ENCODE measurements at places on chromosomes 3 and 15. TPM values are rescaled to one million over a fixed set of nuclear protein-coding genes. Genes with fewer than 3 reads are reported as not detected.

DNA sequence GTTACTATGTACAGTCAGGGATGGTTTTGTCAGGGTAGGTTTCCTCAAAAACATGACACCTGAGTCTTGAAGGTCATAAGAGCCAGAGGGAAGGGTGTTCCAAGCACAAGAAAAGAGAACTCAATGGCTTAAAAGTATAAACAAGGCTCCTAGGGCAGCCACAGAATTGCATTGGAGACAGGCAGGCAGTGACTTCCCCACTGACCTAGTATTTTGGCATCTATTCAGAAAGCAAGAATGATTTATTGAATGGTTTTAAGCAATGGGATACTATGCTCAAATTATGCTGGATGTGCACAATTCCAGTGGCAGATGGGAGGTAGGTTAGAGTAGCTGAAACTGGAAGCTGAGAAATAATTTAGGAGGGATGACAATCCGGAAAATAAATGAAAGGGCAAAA lies 54.0 kb downstream of the TSC22D2 start:
- no peak for DNase-seq
- H3K4me3 ChIP-seq, result no peak overlapping the region
- peaks cover 17% of the 10 kb centered on the region for H3K36me3 ChIP-seq
- H3K27me3 ChIP-seq, result no peaks in the 10 kb centered on the region

DNA sequence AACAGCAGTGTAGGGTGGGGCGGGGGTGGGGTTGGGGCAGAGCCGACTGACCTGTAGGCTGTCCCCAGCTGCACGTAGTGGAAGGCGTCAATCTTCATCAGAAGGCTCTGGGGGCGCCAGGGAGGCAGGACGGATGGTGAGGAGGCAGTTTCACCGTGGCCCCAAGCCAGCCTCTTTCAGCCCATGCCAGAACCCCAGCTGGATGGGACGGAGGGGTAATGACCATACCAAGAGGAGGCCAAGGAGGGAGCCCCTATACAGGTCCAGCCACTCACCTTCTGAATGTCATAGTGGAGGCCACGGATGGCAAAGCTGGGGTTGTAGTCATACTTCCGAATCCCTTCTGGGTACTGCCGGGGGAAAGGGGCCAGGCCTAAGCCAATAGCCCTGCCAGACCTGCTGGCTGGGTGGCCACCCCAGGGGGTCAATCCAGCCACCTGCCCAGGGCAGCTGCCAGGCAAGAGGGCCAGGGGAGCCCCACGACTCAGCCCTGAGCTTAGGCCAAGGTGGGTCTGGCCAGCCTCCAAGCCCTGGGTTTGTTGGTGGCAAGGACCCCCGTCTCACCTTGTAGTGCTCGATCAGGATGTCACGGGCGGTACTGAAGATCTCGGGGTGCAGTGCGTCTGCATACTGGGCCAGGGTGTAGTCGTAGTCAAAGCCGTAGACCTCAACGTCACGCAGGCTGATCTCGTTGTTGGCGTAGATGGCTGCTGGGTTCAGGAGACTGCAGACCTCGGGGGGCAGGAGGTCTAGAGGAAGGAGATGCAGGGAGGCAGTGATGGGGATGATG lies 4.9 kb downstream of the NT5DC2 start:
- no peak for DNase-seq
- H3K27me3 ChIP-seq, result no peaks in the 10 kb centered on the region
- H3K4me3 ChIP-seq, result no peak overlapping the region
- H3K36me3 ChIP-seq, result no peaks in the 10 kb centered on the region

- DNase-seq, result no peak
- H3K36me3 ChIP-seq, result no peaks in the 10 kb centered on the region
- no peaks in the 10 kb centered on the region for H3K4me1 ChIP-seq
- no peaks in the 10 kb centered on the region for H3K27me3 ChIP-seq
- H3K4me3 ChIP-seq, result no peak overlapping the region
These were observed 76.0 kb downstream of the MTHFS start for GRCh38 chr15:79820820-79821219.

- peaks cover 9% of the 10 kb centered on the region for H3K4me1 ChIP-seq
- no peak for DNase-seq
- H3K4me3 ChIP-seq, result no peak overlapping the region
- H3K27ac ChIP-seq, result no peak overlapping the region
- no peaks in the 10 kb centered on the region for H3K36me3 ChIP-seq
- peaks cover 12% of the 10 kb centered on the region for H3K27me3 ChIP-seq
These were observed 42.2 kb downstream of the HES1 start for GRCh38 chr3:194178128-194178527.

DNA sequence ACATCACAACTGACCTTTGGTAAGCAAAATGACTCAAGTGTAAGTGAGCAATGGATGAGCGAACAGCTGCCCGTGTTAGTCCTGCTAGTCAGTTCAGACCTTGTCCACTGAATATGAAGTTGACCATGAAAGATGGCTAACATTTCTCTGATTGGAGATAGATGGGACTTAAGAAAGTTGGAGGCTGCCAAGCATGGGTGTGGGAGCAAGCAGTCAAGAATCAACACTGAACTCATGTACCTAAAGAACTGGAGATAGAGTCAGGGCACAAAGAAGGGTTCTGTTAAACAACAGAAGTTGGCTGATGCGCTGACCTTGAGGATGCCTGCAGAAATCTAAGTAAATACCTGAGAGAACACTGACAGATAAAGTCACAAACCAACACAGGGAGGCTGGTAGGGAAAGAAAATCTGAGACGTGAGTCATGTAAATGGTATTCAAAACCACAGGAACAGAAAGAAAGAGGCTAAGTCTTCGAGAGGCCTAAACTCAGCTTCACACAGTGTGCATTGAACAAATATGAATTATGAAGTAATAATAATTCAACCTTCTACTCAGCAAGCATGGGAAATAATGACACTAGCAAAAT lies 30.7 kb upstream of the ANPEP start:
- peaks cover 6% of the 10 kb centered on the region for H3K36me3 ChIP-seq
- peaks cover 11% of the 10 kb centered on the region for H3K4me1 ChIP-seq
- no peak overlapping the region for H3K27ac ChIP-seq
- H3K27me3 ChIP-seq, result no peaks in the 10 kb centered on the region
- no peak for DNase-seq

DNA sequence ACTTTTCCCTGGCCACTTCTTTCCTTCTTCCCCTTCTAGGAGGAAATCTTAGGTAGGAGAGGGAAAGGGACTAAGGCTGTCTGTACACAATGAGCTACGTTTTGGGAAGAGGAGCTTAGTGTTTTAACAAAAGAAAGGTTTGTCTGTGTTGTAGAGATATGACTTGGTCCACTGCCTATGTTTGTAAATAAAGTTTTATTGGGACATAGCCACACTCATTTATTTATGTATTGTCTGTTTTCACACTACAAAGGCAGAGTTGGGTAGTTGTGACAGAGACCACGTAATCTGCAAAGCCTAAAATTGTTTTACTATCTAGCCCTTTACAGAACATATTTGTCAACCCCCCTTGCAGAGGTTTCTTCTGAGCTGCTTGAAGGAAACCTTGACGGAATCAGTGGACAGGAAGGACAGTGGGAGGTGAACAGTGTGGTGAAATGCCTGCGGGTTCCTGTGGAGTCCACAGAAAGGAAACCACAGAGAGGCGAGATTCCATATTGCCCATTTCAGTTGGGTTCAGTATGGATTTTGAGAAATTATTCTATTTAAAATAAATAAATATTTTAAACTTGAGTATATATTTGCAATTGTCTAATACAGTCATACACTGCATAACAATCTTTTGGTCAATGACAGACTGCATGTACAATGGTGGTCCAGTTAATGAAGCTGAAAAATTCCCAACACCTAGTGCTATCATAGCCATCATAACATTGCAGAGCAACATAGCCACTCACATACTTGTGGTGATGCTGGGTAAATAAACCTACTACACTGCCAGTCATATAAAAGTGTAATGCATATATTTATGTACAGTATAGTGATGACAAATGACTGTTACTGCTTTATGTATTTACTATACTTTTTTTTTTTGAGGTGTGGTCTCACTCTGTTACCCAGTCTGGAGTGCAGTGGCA lies 157.9 kb upstream of the NUDT16 start:
- H3K4me1 ChIP-seq, result no peaks in the 10 kb centered on the region
- no peak overlapping the region for H3K27ac ChIP-seq
- H3K4me3 ChIP-seq, result no peak overlapping the region
- no peak for DNase-seq
- no peaks in the 10 kb centered on the region for H3K36me3 ChIP-seq

GRCh38 chr15:36951731-36952247 lies 148.6 kb downstream of the MEIS2 start:
- no peaks in the 10 kb centered on the region for H3K27me3 ChIP-seq
- H3K36me3 ChIP-seq, result no peaks in the 10 kb centered on the region
- DNase-seq, result no peak
- no peak overlapping the region for H3K4me3 ChIP-seq

GRCh38 chr3:71545330-71545729 lies 38.2 kb downstream of the FOXP1 start:
- no peaks in the 10 kb centered on the region for H3K4me1 ChIP-seq
- no peak overlapping the region for H3K4me3 ChIP-seq
- H3K27me3 ChIP-seq, result peaks cover 2% of the 10 kb centered on the region
- no peak overlapping the region for H3K27ac ChIP-seq
- no peaks in the 10 kb centered on the region for H3K36me3 ChIP-seq

DNA sequence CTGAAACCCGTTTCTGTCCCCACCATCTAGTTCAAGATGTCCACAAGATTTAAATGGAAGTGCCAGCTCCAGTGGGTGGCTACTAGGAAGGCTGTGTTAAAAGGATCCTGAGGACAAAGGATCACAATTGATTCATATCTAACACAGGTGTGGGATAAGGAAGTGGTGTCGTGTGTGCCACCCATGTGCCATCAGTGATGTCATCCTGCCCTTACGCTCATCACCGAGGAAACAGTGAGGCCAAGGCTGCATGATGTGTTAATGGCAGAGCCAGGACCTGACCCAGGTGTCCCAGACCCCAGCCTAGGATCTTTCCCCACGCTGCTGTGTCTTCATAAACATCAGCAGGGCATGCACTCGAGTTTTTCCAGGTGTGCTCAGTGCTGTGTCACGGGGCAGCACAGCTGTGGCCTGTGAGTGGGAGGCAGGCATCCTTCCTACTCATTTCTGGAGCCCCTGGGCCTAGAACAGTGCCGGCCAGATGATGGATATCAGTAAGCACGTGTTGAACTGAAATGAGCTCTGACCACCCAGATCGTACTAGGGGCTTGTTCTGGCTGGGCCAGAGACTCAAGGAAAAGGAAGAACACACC lies 10.6 kb upstream of the TGM5 start:
- H3K27me3 ChIP-seq, result peaks cover 3% of the 10 kb centered on the region
- no peak for DNase-seq
- H3K4me1 ChIP-seq, result no peaks in the 10 kb centered on the region

GRCh38 chr15:78059110-78059839 lies 18.2 kb downstream of the TBC1D2B start:
- H3K36me3 ChIP-seq, result peaks cover 21% of the 10 kb centered on the region
- no peak overlapping the region for H3K4me3 ChIP-seq
- peak overlapping the region; percentile 76 for H3K27ac ChIP-seq
- no peak for DNase-seq

GRCh38 chr15:81332326-81332725 lies 8.4 kb upstream of the STARD5 start:
- no peak overlapping the region for H3K27ac ChIP-seq
- H3K36me3 ChIP-seq, result no peaks in the 10 kb centered on the region
- DNase-seq, result no peak
- no peak overlapping the region for H3K4me3 ChIP-seq

DNA sequence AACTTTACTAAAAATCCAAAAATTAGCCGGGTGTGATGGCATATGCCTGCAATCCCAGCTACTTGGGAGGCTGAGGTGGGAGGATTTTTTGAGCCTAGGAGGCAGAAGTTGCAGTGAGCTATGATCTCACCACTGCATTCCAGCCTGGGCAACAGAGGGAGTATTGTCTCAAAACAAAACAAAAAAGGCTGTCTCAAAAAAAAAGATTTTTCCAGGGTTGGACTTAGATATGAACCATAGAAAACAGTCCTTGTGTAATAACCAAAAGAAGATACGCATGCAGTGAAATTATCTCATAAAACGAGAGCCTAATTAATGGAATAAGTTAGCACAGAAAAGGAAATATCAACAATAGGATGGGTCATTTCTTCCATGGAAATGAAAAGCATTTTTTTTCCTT lies 320.4 kb upstream of the RASGRP1 start:
- H3K27ac ChIP-seq, result no peak overlapping the region
- H3K4me1 ChIP-seq, result peaks cover 4% of the 10 kb centered on the region
- no peak for DNase-seq
- H3K27me3 ChIP-seq, result peaks cover 7% of the 10 kb centered on the region
- H3K4me3 ChIP-seq, result no peak overlapping the region
- no peaks in the 10 kb centered on the region for H3K36me3 ChIP-seq

DNA sequence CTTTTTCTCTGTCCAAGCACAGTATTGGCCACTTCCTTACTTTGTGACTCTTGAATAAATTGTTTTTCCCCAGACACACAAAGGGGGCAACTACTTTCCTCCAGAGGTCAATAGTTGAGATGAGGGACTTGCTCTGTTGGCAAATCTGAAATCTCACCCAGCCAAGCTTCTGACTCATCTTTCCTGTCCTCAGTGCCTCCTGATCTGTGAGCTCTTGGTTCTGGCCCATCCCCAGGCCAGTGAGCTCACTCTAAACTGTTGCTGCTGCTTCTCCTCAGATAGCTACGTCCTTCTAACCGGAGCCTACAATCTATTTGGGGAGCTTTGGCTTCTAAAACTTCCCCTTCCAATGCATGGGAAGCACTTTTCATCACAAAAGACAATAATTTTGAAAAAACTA lies 50.0 kb upstream of the NMD3 start:
- H3K4me3 ChIP-seq, result no peak overlapping the region
- no peak for DNase-seq
- no peak overlapping the region for H3K27ac ChIP-seq
- H3K27me3 ChIP-seq, result peaks cover 6% of the 10 kb centered on the region

DNA sequence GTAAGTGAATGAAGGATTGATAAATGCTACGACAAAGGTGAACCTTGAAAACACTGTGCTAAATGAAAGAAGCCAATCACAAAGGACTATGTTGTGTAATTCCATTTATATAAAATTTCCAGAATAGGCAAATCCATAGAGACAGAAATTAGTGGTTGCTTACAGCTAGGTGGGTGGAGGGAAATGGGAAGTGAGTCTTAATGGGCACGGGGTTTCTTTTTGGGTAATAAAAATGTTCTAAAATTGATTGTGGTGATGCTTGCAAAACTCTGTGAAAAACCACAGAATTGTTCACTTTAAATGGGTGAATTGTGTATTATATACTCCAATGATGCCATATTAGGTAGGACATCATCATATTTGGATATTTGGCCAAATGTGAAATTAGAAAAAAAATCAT lies 20.9 kb upstream of the TEX9 start:
- H3K36me3 ChIP-seq, result no peaks in the 10 kb centered on the region
- no peaks in the 10 kb centered on the region for H3K4me1 ChIP-seq
- H3K4me3 ChIP-seq, result no peak overlapping the region
- H3K27me3 ChIP-seq, result peaks cover 15% of the 10 kb centered on the region
- DNase-seq, result no peak

CRABP1 gene
- not detected for total RNA-seq

PIERCE2 gene
- total RNA-seq, result 0.60 TPM

CTDSPL2 gene
- 88.2 TPM for total RNA-seq

GOLGA8G gene
- total RNA-seq, result not detected

ZDHHC23 gene
- total RNA-seq, result 2.8 TPM

IGDCC3 gene
- total RNA-seq, result not detected

GATM gene
- 2.0 TPM for total RNA-seq

SLC12A8 gene
- total RNA-seq, result 0.37 TPM
